Liver (tissue), 10 donors: ENCODE measurements at places on chromosomes 5 and 9.

DNA sequence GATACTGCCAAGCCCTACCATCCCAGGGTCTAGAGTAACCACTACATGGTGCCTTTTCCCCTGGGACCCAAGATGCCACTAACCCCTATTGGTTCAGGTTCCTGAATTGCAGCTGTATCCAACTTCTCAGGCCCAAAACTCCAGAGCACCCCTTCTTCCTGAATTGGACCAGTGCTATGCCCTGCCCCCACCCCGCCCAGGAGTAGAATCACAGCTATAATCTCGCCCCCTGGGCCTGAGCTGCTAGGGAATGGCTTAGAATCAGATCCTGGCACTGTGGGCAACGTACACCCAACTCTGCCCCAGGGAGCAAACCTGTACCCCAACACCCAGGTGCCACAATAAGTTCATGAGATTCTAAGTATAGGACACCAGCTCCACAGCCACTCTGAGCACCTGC is 206.3 kb downstream of the CACNA1B start:
- peak; percentile 8 for DNase-seq

DNA sequence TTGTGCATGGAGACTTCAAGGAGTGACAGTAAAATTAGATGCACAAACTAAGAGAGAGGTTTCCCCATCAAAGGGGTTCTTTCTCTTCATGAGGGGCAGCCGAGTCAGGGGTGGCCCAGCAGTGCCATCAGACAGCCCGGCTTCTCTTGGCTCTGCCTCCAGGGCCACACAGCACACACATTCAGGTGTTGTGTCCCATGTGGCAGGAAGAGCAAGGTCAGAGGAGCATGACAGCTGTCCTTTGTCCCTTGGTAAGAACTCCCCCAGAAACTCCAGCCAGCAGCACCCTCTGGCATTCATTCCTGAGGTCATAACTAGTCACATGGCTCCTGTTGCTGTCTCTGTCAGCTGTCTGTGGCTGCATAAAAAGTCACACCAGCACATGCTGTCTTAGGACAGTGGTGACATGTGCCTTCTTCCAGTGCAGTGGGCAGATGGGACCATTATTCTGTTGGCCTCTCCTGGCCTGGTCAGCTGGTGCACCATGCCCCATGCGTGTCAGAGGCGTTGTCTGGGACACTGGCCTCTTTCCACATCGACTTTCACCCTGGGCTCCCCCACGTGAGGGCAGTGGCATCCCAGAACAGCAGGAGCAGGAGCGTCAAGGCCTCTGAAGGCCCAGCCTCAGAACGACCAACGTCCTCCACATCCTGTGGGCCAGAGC is 78.4 kb upstream of the OTULINL start:
- DNase-seq, result no peak

DNA sequence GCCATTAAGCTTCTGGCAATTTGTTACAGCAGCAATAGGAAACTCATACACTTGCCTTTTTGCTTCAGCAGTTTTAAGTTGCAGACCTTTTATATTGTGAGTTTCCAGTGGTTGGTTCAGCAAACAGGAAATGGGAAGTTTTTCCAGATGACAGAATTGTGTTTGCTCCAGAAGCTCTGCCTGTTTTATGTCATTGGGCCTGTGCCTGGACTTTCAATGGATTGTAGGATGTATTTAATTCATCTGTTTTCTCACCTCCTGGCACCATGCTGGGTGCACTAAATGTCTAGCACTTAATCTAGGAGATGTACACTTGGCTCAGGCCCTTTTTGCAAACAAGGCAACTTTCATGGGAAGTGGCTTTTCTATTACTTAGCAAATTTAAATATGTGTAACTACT is 100.4 kb upstream of the CLINT1 start:
- DNase-seq, result no peak

GRCh38 chr9:109483744-109484429 is 14.2 kb downstream of the PTPN3 start:
- DNase-seq, result no peak

DNA sequence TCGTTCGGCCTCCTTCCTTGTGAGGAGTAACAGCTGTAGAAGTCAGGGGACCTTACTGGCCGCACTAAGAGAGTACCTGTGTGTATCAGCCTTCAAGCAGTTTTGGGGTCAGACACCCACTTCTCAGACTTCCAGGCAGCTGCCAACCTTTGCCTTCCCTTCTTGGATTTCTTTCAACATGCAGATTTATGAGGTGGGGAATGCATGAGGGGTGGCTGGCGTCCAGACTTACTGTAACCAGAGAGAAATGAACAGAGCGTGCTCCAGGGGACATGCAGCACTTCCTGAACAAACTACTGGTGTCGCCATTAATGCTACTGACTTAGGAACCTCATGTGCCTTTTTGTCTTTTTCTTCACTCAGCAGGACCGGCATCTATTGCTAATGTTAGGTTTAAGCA is 46.7 kb downstream of the INSYN2B start:
- DNase-seq, result no peak

DNA sequence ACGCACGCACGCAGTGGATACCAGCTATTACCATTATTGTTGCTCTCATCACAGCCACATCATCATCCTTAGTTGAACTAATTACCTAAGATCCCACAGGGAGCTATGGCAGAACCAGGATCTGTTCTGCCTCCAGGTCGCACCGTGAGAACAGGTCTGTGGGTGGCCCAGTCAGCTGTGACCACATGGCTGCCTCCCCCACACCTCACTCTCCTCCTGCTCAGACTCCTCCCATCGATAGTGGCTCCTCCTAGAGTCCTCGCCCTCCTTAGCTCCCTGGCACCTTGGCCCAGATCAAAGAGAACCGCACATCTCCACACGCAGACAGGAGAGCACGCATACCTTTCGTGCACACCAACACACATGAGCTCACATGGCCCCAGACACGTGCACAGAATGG is 32.4 kb upstream of the RPL26L1 start:
- DNase-seq, result no peak

DNA sequence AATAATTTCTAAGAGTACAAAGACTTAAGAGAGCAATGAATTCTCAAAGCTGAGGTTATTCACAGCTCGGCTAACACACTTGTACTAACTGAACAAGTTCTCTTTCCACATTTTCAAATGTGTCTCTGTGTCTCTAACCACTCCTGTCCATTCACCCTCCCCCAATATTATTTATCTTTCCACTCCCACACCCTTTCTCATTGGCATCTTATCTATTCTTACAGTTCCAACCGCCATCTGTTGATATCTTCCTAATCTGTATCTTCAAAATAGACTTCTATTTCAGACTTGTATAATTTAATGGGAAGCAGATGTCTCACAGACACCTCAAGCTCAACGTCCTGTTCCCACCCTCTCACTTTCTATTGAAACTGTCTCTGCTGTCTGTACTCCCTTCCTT is 205.9 kb downstream of the ANXA1 start:
- DNase-seq, result no peak

GRCh38 chr5:134503937-134504437 is 21.5 kb upstream of the JADE2 start:
- DNase-seq, result no peak

- DNase-seq, result no peak
Measured at GRCh38 chr5:107329850-107330249, 340.9 kb downstream of the EFNA5 start.

DNA sequence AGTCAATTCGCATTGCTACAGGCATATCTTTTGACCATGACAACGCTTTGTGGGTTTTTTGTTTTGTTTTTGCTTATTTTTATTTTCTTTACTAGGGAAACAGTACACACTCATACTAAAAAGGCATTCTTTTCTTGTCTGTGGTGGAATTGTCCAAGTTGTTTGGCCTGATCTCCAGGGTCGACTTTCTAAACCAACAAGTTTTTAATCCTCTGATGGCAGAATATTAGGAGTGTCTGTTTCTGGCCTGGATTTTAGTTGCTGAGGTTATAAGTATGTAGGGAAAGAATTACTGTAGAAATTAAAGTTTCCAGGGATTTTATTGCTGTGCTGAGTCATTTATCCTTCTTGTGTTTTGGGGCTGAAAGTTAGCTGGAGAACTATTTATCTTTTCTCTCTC is 218.5 kb downstream of the TAF11L14 start:
- DNase-seq, result no peak

- no peak for DNase-seq
Measured at GRCh38 chr9:10251490-10251889, 361.3 kb downstream of the PTPRD start.

GRCh38 chr5:19880859-19881436 is 107.1 kb downstream of the CDH18 start:
- DNase-seq, result no peak

GRCh38 chr5:175378444-175379028 is 65.4 kb downstream of the DRD1 start:
- no peak for DNase-seq

- no peak for DNase-seq
Measured at GRCh38 chr5:85760519-85760918, 857.2 kb upstream of the COX7C start.

DNA sequence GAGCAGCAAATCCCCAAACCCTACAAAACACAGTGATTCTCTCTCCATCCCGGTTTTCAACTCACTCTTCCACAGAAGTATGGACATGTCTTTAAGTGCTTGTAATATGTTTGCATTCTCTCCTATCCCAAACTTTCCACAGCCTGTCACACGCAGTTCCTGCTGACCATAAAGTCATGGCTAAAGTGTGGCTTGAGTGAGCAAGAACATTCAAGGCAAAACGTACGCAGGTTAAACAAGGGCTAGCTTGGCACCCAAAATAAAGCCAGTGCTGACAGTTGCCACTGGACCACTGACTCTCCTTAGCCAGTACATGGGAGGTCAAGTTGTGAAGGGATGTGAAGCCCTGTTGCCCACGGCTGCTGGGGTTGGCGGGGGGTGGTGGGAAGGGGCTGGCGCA is 211.1 kb upstream of the IRX1 start:
- no peak for DNase-seq

DNA sequence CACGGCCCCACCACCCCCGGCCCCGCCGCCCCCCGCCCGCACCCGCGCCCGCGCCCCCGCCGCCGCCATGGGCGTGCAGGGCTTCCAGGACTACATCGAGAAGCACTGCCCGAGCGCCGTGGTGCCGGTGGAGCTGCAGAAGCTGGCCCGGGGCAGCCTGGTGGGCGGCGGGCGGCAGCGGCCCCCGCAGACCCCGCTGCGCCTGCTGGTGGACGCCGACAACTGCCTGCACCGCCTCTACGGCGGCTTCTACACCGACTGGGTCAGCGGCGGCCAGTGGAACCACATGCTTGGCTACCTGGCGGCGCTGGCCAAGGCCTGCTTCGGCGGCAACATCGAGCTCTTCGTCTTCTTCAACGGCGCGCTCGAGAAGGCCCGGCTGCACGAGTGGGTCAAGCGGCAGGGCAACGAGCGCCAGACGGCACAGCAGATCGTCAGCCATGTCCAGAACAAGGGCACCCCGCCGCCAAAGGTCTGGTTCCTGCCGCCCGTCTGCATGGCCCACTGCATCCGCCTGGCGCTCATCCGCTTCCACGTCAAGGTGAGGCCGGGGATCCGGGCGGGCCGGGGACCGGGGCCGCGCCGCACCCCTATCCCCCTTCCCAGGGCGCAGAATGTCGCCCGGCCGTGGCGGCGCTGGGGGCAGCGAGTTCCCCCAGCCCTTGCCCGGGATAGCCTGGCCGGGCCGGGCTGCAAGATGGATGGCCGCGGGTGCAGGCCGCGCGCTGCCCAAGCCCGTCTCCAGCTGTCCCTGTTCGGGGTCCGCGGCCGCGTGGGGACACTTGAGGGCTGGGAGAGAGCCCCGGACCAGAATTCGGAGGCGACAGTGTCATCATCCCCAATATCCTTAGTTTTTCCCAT is 594 bp downstream of the FAM120A start:
- DNase-seq, result peak; percentile 66

DNA sequence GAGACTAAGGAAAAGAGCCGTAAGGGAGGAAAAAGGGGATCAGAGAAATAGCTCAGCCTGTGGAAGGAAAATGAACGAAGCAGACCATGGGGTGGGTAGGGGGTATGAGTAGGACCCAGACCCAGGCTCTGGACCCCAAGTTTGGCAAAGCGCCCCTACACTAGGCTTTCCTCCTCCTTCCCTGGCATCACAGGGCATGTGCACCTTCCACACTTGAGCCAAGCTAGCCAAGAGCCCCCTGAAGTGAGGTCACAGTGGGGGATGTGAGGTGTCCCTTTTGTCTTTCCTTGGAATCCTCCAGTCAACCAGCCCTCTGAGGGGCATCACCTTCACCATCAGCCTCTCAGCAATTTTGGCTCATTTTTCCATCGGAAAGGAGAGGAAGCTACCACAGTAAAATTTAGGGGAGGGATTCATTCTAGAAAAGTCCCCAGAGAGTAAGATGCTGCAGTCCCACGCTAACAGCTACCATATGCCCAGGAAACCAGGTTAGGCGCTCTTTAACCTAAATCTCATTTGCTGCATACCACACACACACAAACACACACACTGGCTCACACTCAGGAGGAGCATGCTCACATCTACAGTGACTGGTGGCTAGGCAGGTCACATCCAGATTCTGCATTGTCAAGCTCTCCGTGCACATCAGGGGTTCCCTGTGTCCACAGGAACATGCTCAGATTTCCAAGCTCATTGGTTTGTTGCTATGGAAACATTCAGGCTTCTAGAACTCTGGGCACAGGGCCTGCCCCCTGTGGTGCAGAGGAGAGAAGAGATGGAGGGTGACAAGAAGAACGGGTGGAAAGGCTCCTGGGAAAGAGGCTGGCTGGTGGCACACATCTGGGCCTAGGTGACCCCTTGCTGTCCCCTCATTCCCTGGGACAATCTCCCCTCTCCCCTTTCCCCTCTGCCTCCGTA is 9.9 kb downstream of the REEP2 start:
- DNase-seq, result no peak

DNA sequence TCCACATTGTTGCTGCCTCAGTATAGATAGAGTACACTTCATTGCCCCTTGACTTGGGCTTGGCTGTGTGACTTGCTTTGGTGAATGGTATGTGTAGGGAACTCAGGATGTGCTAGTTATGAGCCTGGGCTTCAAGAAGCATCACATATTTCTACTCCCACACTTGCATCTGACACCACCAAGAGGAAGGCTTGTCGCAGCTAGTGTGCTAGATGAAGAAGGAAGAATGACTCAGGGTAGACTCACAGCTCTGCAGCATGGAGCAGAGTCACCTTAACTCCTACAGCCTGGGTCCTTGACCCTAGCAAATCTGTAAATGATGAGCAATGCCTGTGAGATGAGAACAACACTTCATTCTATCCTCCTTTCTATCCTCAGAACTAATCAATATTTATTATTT is 261.8 kb downstream of the ASTN2 start:
- DNase-seq, result no peak

GRCh38 chr5:98917433-98917832 is 11.4 kb downstream of the CHD1 start:
- no peak for DNase-seq
